ENCODE measurements at places on chromosomes 2 and 18. TPM values are rescaled to one million over a fixed set of nuclear protein-coding genes. Genes with fewer than 3 reads are reported as not detected.

- no peak overlapping the region for H3K27ac ChIP-seq
- no peaks in the 10 kb centered on the region for H3K36me3 ChIP-seq
- no peaks in the 10 kb centered on the region for H3K4me1 ChIP-seq
- peaks cover 17% of the 10 kb centered on the region for H3K27me3 ChIP-seq
These were observed 80.9 kb downstream of the CHRNA1 start for GRCh38 chr2:174683392-174683759.

- no peak overlapping the region for H3K27ac ChIP-seq
- DNase-seq = no peak
- no peaks in the 10 kb centered on the region for H3K27me3 ChIP-seq
- H3K4me3 ChIP-seq = no peak overlapping the region
- peaks cover 5% of the 10 kb centered on the region for H3K4me1 ChIP-seq
- H3K36me3 ChIP-seq = no peaks in the 10 kb centered on the region
These were observed 78.4 kb downstream of the MAPK4 start for GRCh38 chr18:50638016-50638883.

DNA sequence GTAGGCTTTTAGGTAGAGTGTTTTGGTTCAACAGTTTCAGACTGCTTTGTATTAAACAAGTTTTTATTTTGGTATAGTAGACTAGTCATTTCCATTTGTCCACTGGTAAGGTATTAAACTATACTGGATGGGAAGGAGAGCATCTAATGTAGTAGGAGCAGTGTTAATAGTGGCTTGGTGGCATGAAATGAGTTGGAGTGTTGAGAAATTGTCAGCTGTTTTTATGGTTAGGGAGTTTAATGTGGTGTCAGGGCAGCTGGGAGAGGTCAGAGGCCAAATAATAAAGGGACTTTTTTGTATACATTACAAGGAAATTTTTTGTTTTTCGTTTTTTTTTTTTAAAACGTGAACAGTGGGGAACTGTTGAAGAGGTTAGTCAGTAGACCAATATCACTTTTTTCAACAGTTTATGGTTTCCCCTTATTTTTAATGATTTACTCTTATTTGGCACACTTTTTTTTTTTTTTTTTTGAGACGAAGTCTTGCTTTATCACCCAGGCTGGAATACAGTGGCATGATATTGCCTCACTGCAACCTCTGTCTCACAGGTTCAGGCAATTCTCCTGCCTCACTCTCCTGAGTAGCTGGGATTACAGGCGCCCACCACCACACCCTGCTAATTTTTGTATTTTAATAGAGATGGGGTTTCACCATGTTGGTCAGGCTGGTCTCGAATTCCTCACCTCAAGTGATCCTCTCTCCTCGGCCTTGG is 21.2 kb downstream of the ACTR3 start:
- peaks cover 27% of the 10 kb centered on the region for H3K36me3 ChIP-seq
- DNase-seq = no peak
- peaks cover 17% of the 10 kb centered on the region for H3K4me1 ChIP-seq
- no peaks in the 10 kb centered on the region for H3K27me3 ChIP-seq
- no peak overlapping the region for H3K4me3 ChIP-seq

DNA sequence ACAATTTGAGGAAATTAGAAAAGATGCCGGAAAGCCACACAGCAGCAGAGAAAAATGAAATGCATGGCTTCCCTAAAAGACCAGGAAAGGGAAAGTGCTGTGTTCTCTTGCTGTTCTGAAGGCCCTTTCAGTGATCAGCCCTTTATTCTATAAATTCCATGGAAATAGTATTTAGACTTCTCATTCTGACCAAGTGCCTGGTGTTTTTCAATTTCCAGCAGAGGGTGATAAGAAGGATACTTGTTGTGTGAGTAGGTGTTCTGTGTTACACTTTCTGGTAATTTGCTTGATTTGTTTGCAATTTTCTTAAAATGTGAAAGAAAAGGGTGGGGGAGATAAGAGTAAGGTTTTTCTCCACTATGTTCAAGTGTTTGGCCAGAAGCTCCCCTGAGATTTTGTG is 504.5 kb downstream of the IRS1 start:
- H3K27me3 ChIP-seq = no peaks in the 10 kb centered on the region
- no peaks in the 10 kb centered on the region for H3K36me3 ChIP-seq
- H3K4me1 ChIP-seq = no peaks in the 10 kb centered on the region
- no peak overlapping the region for H3K4me3 ChIP-seq
- DNase-seq = no peak
- H3K27ac ChIP-seq = no peak overlapping the region

- H3K4me3 ChIP-seq = no peak overlapping the region
- H3K27ac ChIP-seq = no peak overlapping the region
- DNase-seq = no peak
- peaks cover 55% of the 10 kb centered on the region for H3K4me1 ChIP-seq
- H3K27me3 ChIP-seq = no peaks in the 10 kb centered on the region
- H3K36me3 ChIP-seq = no peaks in the 10 kb centered on the region
These were observed 37.2 kb upstream of the EVA1A start for GRCh38 chr2:75597949-75598348.

- peaks cover 5% of the 10 kb centered on the region for H3K4me1 ChIP-seq
- H3K4me3 ChIP-seq = no peak overlapping the region
- H3K27ac ChIP-seq = no peak overlapping the region
These were observed 19.8 kb downstream of the HDAC4 start for GRCh38 chr2:239380831-239381708.

- H3K4me3 ChIP-seq = peak overlapping the region; percentile 90
- no peaks in the 10 kb centered on the region for H3K27me3 ChIP-seq
- H3K27ac ChIP-seq = peak overlapping the region; percentile 96
These were observed 669 bp upstream of the PIKFYVE start for GRCh38 chr2:208265371-208265800.

- no peaks in the 10 kb centered on the region for H3K4me1 ChIP-seq
- no peak for DNase-seq
- no peaks in the 10 kb centered on the region for H3K36me3 ChIP-seq
- no peak overlapping the region for H3K4me3 ChIP-seq
These were observed 243.0 kb downstream of the WDPCP start for GRCh38 chr2:63345285-63345633.

DNA sequence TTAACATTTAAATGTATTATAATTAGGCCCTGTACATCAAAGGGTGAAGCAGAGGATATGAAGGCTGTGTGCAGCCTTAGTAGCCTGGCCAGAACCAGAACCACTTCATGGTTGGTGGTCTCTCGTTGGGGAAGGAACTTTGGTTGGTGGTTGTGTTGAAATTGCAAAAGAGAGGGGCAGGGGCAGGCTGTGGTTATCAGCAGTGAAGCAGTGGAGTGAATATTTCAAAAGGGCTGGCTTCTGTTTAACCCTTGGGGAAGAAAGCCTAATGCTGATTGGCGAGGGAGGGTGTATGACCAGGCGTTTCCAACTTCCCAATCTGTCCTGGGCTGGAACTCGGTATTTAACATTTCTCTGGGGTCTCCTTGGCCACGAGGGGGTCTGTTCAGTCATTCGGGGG is 51.2 kb upstream of the LYPD6B start:
- H3K27ac ChIP-seq = no peak overlapping the region
- H3K36me3 ChIP-seq = no peaks in the 10 kb centered on the region
- no peak overlapping the region for H3K4me3 ChIP-seq

DNA sequence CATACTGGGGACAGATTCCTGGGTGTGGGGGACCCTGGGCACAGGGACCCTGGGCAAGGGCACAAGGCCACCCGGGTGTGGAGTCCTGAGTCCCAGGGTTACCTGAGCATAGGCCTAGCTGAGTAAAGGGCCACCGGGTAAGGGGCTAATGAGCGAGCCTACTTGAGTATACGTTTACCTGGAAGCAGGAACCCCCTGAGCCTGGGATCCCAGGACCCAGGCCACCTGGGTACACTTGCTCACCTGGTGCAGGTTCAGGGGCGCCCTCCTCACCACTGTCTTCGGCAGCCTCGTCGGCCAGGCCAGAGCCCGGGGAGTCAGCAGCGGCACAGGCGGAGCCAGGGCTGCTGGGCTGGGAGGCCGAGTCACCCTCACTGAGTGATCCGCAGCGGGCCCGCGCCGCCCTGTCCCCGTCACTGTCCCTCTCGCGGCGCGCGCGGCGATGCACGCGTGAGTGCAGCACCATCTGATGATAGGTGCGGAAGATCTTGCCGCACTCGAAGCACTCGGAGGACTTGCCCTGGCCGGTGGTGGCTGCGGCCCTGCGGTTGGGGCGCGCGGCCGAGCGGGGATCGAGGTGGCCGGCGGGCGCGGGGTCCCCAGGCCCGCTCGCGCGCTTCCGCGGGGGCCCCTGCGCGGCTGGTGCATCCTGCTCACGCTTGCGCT is 53.9 kb downstream of the ZNF516 start:
- DNase-seq = no peak
- peaks cover 11% of the 10 kb centered on the region for H3K4me1 ChIP-seq
- H3K27me3 ChIP-seq = no peaks in the 10 kb centered on the region
- no peak overlapping the region for H3K27ac ChIP-seq
- peaks cover 31% of the 10 kb centered on the region for H3K36me3 ChIP-seq

- H3K4me3 ChIP-seq = no peak overlapping the region
- H3K36me3 ChIP-seq = no peaks in the 10 kb centered on the region
These were observed 335.2 kb downstream of the IRS1 start for GRCh38 chr2:226464380-226464779.

DNA sequence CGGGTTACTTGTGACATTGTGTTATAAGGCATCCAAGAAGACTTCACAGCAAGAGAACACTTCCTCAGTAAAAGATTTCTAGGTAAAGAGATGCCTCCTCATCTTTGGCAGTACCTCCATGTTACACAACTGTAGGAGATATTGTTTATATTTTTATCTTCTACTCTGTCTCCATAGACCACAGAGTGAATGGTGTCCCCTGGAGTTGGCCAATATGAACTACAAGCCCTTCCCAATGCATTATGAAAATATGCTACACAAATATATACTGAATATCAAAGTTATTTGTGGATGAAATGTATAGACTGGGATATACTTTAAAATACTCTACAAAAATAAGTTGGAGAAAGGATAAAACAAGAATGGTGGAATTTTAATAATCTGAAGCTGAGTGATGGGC is 46.7 kb downstream of the MBOAT2 start:
- H3K4me1 ChIP-seq = peaks cover 7% of the 10 kb centered on the region
- H3K27ac ChIP-seq = no peak overlapping the region
- peak; percentile 2 for DNase-seq

DNA sequence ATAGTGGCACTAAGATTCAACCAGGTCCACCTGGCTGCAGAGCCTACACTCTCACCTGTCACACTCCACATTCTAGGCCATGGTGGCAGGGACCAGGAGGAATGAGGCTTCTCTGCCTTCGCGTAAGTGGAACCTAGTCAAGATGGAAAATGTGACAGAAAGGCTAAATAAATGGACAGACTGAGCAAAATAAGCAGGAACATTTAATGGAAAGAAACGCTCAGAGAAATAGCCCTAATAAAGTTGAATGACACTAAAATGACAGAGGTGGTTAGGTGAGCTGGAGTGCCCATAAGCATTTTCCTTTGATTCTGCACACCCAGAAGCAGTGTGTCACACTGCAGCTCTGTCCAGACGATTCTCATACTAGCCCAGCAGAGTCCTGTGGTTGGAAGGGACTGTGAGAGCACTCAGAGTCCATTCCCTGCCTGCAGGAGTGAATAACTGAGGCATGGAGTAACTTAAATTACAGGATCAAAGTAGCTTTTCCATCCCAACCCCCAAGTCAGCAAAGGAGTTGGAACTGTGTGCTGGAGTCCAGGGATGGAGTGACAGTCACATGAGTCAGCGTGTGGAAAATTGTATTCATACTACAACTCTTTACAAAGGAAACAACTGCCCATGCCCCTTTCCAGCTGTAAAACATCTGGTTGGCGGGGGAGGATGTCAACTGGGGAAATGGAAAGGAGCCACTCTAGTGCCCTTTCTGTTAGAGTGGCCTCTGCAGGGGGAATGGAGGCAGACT is 105.4 kb upstream of the LGALSL start:
- no peak overlapping the region for H3K27ac ChIP-seq
- no peak for DNase-seq
- no peaks in the 10 kb centered on the region for H3K4me1 ChIP-seq
- no peaks in the 10 kb centered on the region for H3K27me3 ChIP-seq
- H3K4me3 ChIP-seq = no peak overlapping the region
- H3K36me3 ChIP-seq = no peaks in the 10 kb centered on the region

GRCh38 chr2:43214253-43214652 is 12.2 kb downstream of the ZFP36L2 start:
- no peak overlapping the region for H3K4me3 ChIP-seq
- no peak overlapping the region for H3K27ac ChIP-seq
- H3K36me3 ChIP-seq = peaks cover 41% of the 10 kb centered on the region
- peaks cover 14% of the 10 kb centered on the region for H3K4me1 ChIP-seq
- DNase-seq = no peak

- DNase-seq = no peak
- H3K4me1 ChIP-seq = no peaks in the 10 kb centered on the region
- H3K4me3 ChIP-seq = no peak overlapping the region
- no peaks in the 10 kb centered on the region for H3K36me3 ChIP-seq
These were observed 49.1 kb downstream of the FASTKD2 start for GRCh38 chr2:206814498-206814897.

GRCh38 chr2:242022550-242023290 is 153.2 kb downstream of the RTP5 start:
- H3K36me3 ChIP-seq = no peaks in the 10 kb centered on the region
- H3K4me3 ChIP-seq = no peak overlapping the region
- no peak overlapping the region for H3K27ac ChIP-seq
- H3K4me1 ChIP-seq = no peaks in the 10 kb centered on the region
- DNase-seq = peak; percentile 3
- H3K27me3 ChIP-seq = peaks cover 87% of the 10 kb centered on the region

- H3K4me1 ChIP-seq = no peaks in the 10 kb centered on the region
- no peak overlapping the region for H3K27ac ChIP-seq
- H3K27me3 ChIP-seq = no peaks in the 10 kb centered on the region
- peak; percentile 77 for DNase-seq
- no peaks in the 10 kb centered on the region for H3K36me3 ChIP-seq
These were observed 2.0 kb upstream of the GAL3ST2 start for GRCh38 chr2:241774419-241775222.

DNA sequence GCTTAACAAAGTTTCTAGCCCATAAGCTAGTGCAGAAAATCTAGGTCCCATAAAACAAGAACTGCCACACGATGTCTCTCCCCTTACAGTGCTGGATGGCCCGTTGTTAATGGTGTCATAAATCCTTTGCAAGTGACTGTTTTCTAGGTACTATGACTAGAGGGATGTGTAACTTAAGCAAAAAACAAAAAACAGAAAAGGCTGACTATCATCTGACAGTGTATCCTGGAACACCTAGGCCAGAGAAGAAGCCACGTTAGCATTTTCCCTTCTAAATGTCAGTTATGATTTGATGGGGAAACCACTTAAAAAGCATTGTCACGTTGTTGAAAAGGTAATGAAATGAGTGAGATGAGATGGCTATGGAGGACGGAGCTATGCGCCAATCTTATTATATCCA is 2.4 kb downstream of the CASP8 start:
- H3K4me1 ChIP-seq = peaks cover 30% of the 10 kb centered on the region
- H3K36me3 ChIP-seq = peaks cover 17% of the 10 kb centered on the region
- no peak overlapping the region for H3K27ac ChIP-seq

GRCh38 chr2:233449921-233450863 is 95.9 kb downstream of the DGKD start:
- H3K4me1 ChIP-seq = peaks cover 4% of the 10 kb centered on the region
- no peak overlapping the region for H3K4me3 ChIP-seq
- no peak overlapping the region for H3K27ac ChIP-seq
- H3K27me3 ChIP-seq = no peaks in the 10 kb centered on the region

- no peak overlapping the region for H3K27ac ChIP-seq
- no peak overlapping the region for H3K4me3 ChIP-seq
- H3K27me3 ChIP-seq = no peaks in the 10 kb centered on the region
- H3K36me3 ChIP-seq = no peaks in the 10 kb centered on the region
These were observed 99.4 kb downstream of the CBLN2 start for GRCh38 chr18:72444798-72445155.

ELOA2 gene
- total RNA-seq = not detected

SCYGR4 gene
- not detected for total RNA-seq

HSBP1L1 gene
- 46.6 TPM for total RNA-seq

CAVIN2 gene
- 16.4 TPM for total RNA-seq

FAM237A gene
- not detected for total RNA-seq

HOXD13 gene
- total RNA-seq = not detected

NYAP2 gene
- not detected for total RNA-seq

ACTG2 gene
- not detected for total RNA-seq

LCT gene
- total RNA-seq = not detected

PRSS56 gene
- total RNA-seq = not detected

RRM2 gene
- 16.5 TPM for total RNA-seq

ZNF407 gene
- 9.9 TPM for total RNA-seq

CTDSP1 gene
- total RNA-seq = 72.3 TPM
